ENCODE measurements at places on chromosomes 2 and 18.

DNA sequence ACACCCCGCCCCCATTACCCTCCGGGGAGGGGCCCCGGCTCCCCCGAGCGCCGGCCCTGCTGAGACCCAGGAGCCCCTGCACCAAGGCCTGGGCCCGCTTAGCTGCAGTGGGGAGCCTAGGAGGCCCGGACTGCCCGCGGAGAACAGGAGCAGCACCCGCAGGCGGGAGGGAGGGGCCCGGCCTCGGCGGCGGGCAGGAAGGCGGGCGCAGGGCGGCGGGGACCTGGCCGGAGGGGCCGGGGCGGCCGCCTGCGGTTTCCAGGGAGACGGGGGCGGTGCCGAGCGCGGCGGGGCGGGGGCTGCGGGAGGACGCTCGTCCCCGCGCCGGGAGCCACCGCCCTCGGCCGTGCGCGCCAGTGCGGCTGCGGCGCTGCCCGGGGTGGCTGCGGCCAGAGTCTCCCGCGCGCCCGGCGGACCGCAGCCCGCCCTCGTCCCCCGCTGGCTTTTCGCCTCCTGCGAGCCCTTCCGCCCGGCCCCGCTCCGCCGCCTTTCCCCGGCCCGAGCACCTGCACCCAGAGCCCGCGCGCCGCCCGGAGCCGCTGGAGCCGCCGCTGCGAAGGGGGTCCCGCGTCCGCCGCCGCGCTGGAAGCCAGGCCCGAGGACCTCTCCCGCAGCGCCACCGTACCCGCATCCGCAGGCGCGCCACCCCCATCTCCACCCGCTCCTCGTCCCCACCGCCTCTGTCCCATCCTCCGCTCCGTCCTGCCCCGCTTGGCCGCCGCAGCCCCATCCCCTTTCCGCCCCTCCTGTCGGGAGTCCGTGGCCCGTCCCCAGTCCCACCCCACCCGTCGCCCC lies 17.2 kb downstream of the GPC1 start:
- no peak for DNase-seq

GRCh38 chr2:239824866-239825704 lies 200.1 kb downstream of the NDUFA10 start:
- DNase-seq, result no peak

- DNase-seq, result no peak
Observed at GRCh38 chr2:74690571-74690970, 36.5 kb downstream of the SEMA4F start.

DNA sequence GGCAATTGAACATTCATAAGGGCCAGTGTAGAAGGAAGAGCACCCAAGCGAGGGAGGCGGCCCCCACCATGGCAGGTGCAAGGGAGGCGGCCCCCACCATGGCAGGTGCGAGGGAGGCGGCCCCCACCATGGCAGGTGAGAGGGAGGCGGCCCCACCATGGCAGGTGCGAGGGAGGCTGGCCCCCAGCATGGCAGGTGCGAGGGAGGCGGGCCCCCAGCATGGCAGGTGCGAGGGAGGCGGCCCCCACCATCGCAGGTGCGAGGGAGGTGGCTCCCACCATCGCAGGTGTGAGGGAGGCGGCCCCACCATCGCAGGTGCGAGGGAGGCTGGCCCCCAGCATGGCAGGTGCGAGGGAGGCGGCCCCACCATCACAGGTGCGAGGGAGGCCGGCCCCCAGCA lies 24.7 kb upstream of the GPC1 start:
- DNase-seq, result no peak

DNA sequence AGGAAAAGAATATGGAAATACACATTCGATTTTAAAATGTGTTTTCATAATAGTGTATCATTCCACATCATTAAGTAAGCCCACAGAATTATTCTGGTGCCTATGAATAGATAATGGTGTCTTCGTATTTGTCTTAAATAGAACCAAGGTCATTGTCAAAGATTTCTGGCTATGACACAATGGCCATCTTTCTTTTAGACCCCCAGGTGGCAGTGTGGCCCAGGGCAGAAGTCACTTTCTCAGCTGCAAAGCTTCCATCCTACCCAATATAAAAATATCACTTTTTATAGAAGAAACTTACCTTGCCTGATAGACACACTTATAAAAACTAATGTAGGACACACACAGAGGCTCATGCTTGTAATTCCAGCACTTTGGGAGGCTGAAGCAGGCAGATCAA lies 57.5 kb downstream of the ZRANB3 start:
- DNase-seq, result no peak

DNA sequence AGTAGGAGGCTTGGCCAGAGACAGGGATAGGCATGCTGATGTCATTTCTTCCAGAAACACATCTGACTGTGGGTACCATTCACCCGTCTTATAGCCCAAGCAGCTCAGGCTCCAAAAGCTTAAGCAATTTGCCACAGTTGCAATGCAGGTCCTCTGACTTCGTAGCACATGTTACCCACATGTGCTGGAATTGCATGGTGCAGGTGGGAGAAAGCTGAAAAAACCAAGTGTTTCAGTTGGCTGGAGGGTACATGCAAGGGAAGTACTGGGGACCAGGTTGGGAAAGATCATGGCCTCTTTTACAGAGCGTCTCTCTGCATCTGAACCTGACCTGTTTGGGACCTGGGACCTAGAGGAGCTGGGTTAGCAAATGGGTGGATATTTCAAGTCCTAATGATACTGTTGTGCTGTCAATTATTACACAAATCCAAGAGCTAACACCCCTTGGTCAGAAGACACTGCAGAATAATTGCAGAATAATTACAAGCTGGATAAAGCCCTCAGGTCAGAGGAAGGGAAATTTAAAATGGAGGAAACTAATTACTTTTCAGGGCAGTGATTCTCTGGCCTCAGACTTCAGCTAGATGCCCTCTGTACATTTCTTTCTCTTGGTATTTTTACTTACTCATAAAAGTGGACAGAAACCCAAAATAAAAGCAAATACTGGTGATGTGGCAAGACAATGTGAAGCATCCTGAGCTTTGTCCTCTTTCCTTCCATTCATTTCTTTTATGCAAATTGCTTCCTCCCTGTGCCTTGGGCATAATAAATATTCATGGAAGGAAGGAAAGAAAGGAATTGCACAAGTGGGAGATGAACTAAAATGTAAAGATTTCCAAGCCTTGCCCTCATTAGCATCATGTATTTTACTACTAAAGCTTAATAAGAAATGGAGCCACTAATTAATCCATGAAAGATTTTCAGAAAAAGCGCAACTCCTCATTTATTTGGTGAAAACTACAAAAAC lies 45.6 kb upstream of the TTC39C start:
- no peak for DNase-seq

GRCh38 chr2:85394261-85394681 lies 15.9 kb downstream of the CAPG start:
- no peak for DNase-seq

- DNase-seq, result no peak
Observed at GRCh38 chr2:39020383-39020782, 100.5 kb downstream of the SOS1 start.

- DNase-seq, result no peak
Observed at GRCh38 chr18:4847056-4847455, 350.0 kb downstream of the AKAIN1 start.

DNA sequence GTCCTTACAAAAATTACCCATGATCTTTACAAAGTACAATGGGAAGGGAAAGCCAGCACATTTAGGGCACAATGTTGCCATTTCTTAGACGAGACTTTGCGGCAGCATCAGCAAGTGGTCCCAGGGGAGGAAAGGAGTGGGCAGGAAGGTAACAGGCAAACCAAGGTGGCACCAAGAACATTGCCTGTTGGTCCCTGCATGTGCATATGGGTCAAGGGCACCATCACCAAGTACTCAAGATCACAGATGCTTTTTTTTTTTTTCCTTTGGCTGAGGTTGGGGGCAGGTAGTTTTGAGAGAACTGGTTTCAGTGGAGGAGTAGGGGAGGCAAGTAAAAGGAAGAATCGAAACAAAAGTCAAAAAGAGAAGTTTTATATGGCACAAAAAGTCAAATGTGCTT lies 752 bp upstream of the CYTIP start:
- no peak for DNase-seq

- no peak for DNase-seq
Observed at GRCh38 chr2:71934320-71934593, 213.4 kb downstream of the CYP26B1 start.

DNA sequence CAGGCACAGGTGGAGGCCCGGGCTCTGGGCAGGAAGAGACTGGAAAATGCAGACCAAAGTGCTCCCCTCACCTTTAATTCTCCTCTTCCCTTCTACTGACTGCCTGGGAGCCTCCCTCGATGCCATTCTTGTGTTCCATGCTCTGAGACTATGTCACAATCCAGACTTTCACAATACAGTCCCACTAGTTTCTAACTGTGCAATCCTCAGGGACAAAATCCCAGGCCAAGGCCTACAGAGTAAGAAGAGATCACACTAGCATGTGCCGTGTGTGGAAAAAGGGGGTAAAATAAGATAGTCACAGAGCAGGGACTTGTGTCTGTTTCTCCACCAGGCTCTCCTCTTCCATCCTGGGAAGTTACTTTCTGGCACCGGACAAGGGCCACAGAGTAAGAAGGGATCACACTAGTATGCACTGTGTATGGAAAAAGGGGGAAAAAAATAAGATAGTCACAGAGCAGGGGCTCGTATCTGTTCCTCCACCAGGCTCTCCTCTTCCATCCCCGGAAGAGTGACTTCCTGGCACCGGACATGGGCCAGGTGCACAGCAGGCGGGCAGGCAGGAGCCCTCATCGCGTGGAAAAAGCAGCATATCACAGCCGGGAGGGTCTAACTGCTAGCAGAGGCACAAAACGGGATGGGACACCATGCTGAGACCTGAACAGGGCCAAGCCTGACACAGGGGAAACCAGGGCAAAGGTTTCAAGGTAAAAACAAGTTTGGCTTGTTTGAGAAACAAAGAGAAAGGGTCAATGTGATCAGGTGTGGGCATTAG lies 9.6 kb downstream of the CYB5A start:
- DNase-seq, result no peak

DNA sequence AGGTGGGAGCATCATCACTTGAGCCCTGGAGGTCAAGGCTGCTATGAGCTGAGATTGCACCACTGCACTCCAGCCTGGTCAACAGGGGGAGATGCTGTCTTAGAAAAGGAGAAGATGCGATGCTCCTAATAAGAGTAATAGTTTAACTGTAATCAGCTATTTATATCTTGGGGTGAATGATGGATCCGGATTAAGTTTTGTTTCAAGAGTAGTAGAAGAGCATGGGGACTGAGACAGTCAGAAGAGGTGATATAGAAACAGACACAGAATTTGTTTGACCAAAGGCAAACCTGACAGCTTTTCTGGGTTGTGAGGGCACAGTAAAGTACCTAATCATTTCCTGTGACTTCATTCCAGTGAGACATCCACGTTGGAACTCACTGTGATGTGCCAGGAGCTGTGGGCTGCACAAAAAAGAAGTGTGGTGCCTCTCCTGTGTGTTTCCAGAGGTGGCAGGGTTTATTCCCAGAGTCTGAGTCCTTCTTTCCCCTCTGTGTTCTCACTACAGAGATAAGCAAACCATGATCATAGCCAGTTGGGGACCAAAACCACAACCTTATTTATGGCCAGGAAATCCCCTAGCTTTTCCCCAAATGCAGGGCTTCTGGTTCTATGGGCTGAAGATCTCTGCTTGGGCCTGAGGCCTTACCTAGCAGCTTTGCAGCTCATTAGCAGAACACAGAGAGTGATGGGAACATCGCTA lies 113.7 kb downstream of the XRCC5 start:
- DNase-seq, result no peak

DNA sequence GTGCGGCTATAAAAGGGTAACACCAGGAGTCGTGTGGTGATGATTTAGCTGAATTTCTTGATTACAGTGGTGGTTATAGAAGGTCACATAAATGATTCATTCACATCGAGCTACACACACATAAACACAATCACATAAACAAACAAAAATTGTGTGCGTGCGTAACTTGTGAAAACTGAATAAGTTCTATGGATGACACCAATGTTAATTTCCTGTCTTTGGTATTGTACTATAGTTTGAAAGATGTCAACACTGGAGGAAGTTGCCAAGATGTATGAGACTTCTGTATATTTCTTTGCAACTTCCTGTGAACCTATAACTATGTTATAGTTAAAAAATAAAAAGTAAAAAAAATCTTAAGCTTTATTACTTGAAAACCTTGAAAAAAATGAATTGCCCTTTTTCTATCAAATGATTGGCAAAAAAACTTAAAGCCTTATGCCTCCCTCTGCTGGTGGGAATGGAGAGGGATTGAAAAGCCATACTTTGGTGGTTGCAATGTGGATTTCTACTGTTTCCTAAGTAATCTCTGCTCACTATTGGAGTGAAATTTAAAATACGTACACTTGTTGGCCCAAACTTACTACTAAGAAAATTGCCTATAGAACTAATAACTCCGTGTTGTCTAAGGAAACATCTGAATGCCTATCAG lies 227.7 kb downstream of the RPIA start:
- no peak for DNase-seq

DNA sequence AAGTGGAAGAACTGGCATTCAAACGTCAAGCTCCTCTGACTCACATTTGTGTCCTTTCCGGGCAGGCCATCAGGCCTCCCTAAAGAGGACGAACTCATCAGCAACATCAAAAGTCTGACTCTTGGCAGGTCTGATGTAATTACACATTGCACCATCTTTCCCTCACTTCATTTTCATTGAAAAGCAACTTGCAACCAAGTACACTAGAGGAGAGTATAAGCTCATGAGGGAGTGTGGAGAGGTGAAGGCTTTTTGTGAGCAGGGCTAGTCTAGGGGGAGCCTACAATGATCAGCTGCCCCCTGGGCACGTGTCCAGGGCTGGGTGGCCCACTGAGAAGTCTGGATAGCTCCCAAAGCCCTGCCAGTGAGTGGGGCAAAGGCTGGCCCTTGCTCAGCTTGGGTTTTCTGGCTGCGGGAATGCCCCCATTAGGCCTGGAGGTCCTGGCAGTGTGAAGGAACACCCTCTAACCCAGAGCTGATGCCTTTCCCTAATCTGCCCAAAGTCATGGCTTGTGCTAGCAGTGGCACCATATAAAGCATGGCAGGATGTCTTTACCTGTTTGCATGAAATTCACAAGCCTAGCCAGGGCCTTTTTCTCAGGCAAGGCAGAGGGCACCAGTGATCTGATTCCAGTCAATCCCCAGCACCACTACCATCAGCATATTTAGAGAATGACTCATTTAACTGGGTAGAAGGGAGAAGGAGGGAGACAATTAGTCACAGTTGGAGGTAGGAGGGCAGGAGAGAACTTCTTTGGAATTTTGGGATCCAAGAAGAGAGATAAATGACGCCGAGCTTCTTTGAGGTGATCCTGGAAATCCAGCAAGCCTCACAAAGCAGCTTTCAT lies 8.5 kb upstream of the DAW1 start:
- no peak for DNase-seq

DNA sequence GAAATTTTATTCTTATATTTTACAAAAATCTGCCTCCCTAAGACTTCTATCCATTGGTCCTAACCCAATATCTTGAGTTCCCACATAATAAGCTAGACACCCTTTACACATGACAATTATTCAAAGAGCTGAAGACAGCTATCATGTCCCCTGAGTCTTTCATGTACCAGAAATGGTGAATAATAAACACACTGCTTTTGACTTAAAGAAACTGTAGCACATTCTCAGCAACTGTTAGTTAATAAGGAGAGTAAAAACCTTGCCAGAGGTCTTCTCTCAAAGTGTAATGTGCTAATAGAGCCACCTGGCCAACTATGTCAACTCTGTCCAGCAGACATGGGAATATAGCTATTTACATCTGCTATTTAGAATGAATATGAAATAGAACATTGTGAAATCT lies 109.7 kb upstream of the ARL5A start:
- no peak for DNase-seq

- DNase-seq, result no peak
Observed at GRCh38 chr2:100819370-100820272, at the start of gene NPAS2. Gene NPAS2 (plus strand): TSS chr2:100820139. CDS start chr2:100904755, 84,616 bp downstream.

GRCh38 chr2:239625156-239625845 lies 224.5 kb upstream of the HDAC4 start:
- no peak for DNase-seq
